ENCODE measurements at places on chromosomes 3 and 15. TPM values are rescaled to one million over a fixed set of nuclear protein-coding genes. Genes with fewer than 3 reads are reported as not detected.

The TM4SF4 gene
- total RNA-seq, result not detected

The NR2F2 gene
- total RNA-seq, result 9.6 TPM

DNA sequence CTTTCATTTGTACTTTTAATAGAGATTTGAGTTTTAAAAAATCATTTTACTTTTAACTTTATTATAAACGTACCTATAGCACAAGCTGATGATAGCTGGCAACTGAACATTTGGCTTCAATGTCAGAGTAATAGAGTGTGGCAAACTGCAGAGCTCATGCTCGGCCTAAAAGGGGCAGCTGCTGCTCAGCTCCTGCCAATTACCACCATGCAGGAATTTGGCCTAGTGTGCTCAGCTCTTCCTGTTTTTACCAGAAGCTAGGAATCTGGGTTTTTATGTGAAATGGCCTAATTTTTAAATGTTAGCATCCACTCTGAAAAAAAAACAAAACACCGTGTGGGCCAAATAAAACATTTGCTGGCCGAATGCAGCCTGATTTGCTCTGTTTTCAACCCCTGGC is 1.8 kb downstream of the IFT122 start:
- peaks cover 26% of the 10 kb centered on the region for H3K36me3 ChIP-seq
- peak overlapping the region; percentile 83 for H3K4me3 ChIP-seq
- H3K27ac ChIP-seq, result peak overlapping the region; percentile 96
- H3K4me1 ChIP-seq, result peaks cover 36% of the 10 kb centered on the region

DNA sequence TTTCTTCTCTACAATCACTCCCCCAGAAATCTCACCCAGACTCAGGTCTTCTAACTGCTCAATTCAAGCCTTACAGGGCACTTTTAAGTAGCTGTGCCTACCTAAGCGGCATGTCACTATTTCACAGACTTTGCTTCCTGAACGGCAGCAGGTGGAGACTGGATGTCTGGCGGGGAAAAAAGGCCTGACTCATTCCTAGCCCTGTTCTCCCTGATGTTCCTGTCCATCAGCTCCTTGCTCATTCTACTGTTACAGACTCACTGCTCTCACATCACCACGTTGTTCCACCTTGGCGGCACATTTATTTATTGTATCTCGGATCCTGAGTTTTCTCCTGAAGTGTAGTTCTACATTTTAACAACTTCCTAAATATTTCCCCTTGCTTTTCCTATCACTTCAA is 52.6 kb upstream of the ATP11B start:
- H3K4me3 ChIP-seq, result no peak overlapping the region
- peaks cover 9% of the 10 kb centered on the region for H3K27me3 ChIP-seq
- no peak overlapping the region for H3K27ac ChIP-seq
- H3K36me3 ChIP-seq, result no peaks in the 10 kb centered on the region

The ANKRD63 gene
- total RNA-seq, result not detected

- H3K4me3 ChIP-seq, result no peak overlapping the region
- H3K4me1 ChIP-seq, result no peaks in the 10 kb centered on the region
- H3K27ac ChIP-seq, result no peak overlapping the region
- DNase-seq, result peak; percentile 70
- no peaks in the 10 kb centered on the region for H3K36me3 ChIP-seq
- peaks cover 25% of the 10 kb centered on the region for H3K27me3 ChIP-seq
These were observed 53.6 kb downstream of the RHCG start for GRCh38 chr15:89442671-89443307.

GRCh38 chr3:3551981-3552380 is 247.2 kb upstream of the LRRN1 start:
- no peak overlapping the region for H3K4me3 ChIP-seq
- H3K27me3 ChIP-seq, result no peaks in the 10 kb centered on the region
- DNase-seq, result no peak
- H3K27ac ChIP-seq, result no peak overlapping the region
- H3K36me3 ChIP-seq, result no peaks in the 10 kb centered on the region

GRCh38 chr15:39542385-39543065 is 38.4 kb upstream of the THBS1 start:
- H3K4me1 ChIP-seq, result no peaks in the 10 kb centered on the region
- H3K4me3 ChIP-seq, result no peak overlapping the region
- H3K36me3 ChIP-seq, result no peaks in the 10 kb centered on the region
- no peak for DNase-seq

DNA sequence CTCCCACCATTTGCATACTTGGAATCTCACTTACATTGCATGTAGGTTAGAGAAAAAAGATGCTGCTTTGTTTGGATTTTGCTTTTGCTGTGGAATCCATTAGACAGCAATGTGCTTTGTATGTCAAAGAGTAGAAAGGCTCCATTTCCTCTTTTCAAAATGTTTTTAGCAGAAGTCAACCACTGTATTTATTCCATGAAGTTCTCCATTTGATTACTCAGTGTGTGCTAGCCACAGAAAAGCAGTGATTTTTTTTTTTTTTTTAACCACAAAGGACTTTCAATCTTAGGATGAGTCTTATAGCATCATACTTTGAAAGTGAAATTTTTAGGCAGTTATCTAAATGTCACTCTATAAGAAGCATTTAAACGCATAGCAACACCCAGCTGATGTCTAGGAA is 285.0 kb upstream of the ADAMTS9 start:
- H3K36me3 ChIP-seq, result no peaks in the 10 kb centered on the region
- no peak for DNase-seq
- peaks cover 14% of the 10 kb centered on the region for H3K4me1 ChIP-seq
- H3K27ac ChIP-seq, result no peak overlapping the region
- no peak overlapping the region for H3K4me3 ChIP-seq

The IMPG2 gene
- 0.26 TPM for total RNA-seq

DNA sequence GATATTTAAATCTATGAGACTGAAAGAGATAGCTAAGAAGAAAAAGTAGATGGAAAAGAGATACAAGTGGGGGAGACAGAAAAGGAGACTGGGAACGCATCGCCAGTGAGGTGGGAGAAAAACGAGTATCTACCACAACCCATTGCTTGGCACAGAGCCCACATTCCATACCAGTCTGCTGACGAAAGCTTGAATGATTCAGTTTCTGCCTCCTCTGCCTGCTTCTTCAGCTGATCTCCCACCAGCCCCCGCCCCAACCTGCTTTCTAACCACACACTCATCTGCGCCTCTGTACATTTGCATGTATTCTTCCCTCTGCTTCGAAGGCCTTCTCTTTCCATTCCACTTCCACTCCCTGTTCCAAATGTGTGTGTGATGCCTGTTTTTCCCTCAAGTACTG is 188.1 kb downstream of the USP13 start:
- H3K27ac ChIP-seq, result no peak overlapping the region
- H3K36me3 ChIP-seq, result peaks cover 4% of the 10 kb centered on the region
- H3K4me1 ChIP-seq, result peaks cover 12% of the 10 kb centered on the region
- H3K27me3 ChIP-seq, result no peaks in the 10 kb centered on the region
- peak; percentile 82 for DNase-seq

- no peaks in the 10 kb centered on the region for H3K27me3 ChIP-seq
- no peak overlapping the region for H3K4me3 ChIP-seq
- H3K4me1 ChIP-seq, result no peaks in the 10 kb centered on the region
- DNase-seq, result no peak
- H3K27ac ChIP-seq, result no peak overlapping the region
- no peaks in the 10 kb centered on the region for H3K36me3 ChIP-seq
These were observed 94.5 kb downstream of the WNT7A start for GRCh38 chr3:13785351-13785750.

GRCh38 chr3:15148614-15149013 is 49.7 kb upstream of the RBSN start:
- H3K4me3 ChIP-seq, result no peak overlapping the region
- H3K27ac ChIP-seq, result no peak overlapping the region
- no peaks in the 10 kb centered on the region for H3K4me1 ChIP-seq
- DNase-seq, result peak; percentile 29
- peaks cover 61% of the 10 kb centered on the region for H3K27me3 ChIP-seq

- no peak for DNase-seq
- H3K4me1 ChIP-seq, result no peaks in the 10 kb centered on the region
- no peak overlapping the region for H3K27ac ChIP-seq
These were observed 5.7 kb downstream of the CHST13 start for GRCh38 chr3:126529585-126530170.

- H3K36me3 ChIP-seq, result peaks cover 6% of the 10 kb centered on the region
- DNase-seq, result peak; percentile 28
- no peaks in the 10 kb centered on the region for H3K27me3 ChIP-seq
- no peak overlapping the region for H3K27ac ChIP-seq
- H3K4me1 ChIP-seq, result no peaks in the 10 kb centered on the region
These were observed 13.2 kb downstream of the LINS1 start for GRCh38 chr15:100588638-100589242.

The CP gene
- not detected for total RNA-seq

The KBTBD8 gene
- 4.3 TPM for total RNA-seq

GRCh38 chr3:129619726-129620162 is 13.3 kb upstream of the PLXND1 start:
- no peak overlapping the region for H3K27ac ChIP-seq
- H3K36me3 ChIP-seq, result peaks cover 6% of the 10 kb centered on the region
- no peak for DNase-seq
- H3K4me1 ChIP-seq, result no peaks in the 10 kb centered on the region
- no peaks in the 10 kb centered on the region for H3K27me3 ChIP-seq

GRCh38 chr3:13587442-13587841 is 38.5 kb downstream of the FBLN2 start:
- H3K36me3 ChIP-seq, result no peaks in the 10 kb centered on the region
- H3K4me1 ChIP-seq, result no peaks in the 10 kb centered on the region
- H3K27me3 ChIP-seq, result no peaks in the 10 kb centered on the region
- no peak overlapping the region for H3K4me3 ChIP-seq
- DNase-seq, result no peak
- H3K27ac ChIP-seq, result no peak overlapping the region

DNA sequence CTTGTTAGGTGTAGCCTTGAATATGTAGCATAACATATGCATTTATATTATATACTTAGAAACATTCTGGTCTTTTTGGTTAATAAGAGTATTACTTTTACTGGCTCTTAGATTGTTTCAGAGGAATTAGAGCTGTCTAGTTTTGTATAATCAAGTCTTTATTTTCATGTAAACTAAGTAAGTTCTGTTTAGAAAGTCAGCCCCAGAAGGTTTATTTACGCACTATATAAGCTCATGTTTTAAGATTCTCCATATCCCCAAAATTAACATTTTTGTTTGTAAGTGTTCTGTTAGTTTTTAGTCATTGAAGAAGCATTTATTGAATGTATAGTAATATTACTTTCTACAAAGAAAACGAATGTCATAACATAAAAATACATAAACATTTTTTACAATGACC is 158.1 kb downstream of the HCN4 start:
- H3K4me3 ChIP-seq, result no peak overlapping the region
- no peaks in the 10 kb centered on the region for H3K27me3 ChIP-seq
- H3K27ac ChIP-seq, result no peak overlapping the region
- H3K36me3 ChIP-seq, result no peaks in the 10 kb centered on the region
- no peaks in the 10 kb centered on the region for H3K4me1 ChIP-seq

DNA sequence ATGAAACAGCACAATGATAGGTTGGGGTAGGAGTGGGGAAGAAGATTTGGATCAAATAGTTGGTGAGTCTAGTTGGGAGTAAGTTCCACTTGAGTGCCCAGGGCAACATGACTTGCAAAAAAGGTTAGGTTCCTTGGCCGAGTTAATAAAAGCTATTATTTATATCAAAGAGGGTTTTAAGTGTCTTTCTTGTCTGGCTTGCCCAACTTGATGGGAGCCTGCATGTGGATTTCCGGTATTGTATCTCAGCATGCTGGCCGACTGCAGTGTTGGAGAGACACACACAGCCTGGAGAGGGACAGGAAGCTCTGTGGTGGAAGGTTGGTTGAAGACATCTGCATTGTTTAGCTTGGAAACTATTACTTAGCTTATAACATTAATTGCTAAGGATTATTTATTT is 449.5 kb upstream of the TBL1XR1 start:
- H3K4me1 ChIP-seq, result peaks cover under 1% of the 10 kb centered on the region
- H3K36me3 ChIP-seq, result no peaks in the 10 kb centered on the region
- DNase-seq, result no peak
- no peak overlapping the region for H3K27ac ChIP-seq

DNA sequence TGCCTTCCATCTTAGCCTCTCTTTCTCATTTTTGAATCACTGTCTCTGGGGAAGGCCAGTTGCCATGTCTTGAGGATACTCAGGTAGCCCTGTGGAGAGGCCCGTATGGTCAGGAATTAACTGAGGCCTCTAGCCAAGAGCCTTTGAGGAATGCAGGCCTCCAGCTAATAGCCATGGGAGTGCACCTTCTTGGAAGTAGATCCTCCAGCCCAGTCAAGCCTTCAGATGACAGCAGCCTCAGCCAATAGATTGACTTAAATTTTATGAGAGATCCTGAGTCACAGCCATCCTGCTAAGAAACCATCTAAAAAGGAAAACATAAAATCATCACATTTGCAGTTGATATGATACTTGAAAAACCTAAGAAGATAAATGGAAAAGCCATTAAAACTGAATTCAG is 112.5 kb upstream of the BNIP2 start:
- no peak overlapping the region for H3K4me3 ChIP-seq
- H3K27ac ChIP-seq, result no peak overlapping the region
- DNase-seq, result no peak
- no peaks in the 10 kb centered on the region for H3K27me3 ChIP-seq
- peaks cover 19% of the 10 kb centered on the region for H3K4me1 ChIP-seq

GRCh38 chr3:128858167-128858566 is 21.3 kb upstream of the ACAD9 start:
- no peaks in the 10 kb centered on the region for H3K4me1 ChIP-seq
- H3K27me3 ChIP-seq, result no peaks in the 10 kb centered on the region
- no peak overlapping the region for H3K4me3 ChIP-seq
- H3K27ac ChIP-seq, result no peak overlapping the region
- H3K36me3 ChIP-seq, result peaks cover 6% of the 10 kb centered on the region
- no peak for DNase-seq

The SLC51A gene
- total RNA-seq, result not detected

GRCh38 chr3:156522673-156523072 is 32.2 kb downstream of the SSR3 start:
- H3K27me3 ChIP-seq, result peaks cover 21% of the 10 kb centered on the region
- no peak overlapping the region for H3K4me3 ChIP-seq
- DNase-seq, result no peak
- no peaks in the 10 kb centered on the region for H3K36me3 ChIP-seq
- no peaks in the 10 kb centered on the region for H3K4me1 ChIP-seq
- no peak overlapping the region for H3K27ac ChIP-seq

- H3K4me3 ChIP-seq, result no peak overlapping the region
- peaks cover 4% of the 10 kb centered on the region for H3K36me3 ChIP-seq
- no peaks in the 10 kb centered on the region for H3K27me3 ChIP-seq
- peaks cover 11% of the 10 kb centered on the region for H3K4me1 ChIP-seq
These were observed 1149.1 kb downstream of the SI start for GRCh38 chr3:163929069-163929652.

DNA sequence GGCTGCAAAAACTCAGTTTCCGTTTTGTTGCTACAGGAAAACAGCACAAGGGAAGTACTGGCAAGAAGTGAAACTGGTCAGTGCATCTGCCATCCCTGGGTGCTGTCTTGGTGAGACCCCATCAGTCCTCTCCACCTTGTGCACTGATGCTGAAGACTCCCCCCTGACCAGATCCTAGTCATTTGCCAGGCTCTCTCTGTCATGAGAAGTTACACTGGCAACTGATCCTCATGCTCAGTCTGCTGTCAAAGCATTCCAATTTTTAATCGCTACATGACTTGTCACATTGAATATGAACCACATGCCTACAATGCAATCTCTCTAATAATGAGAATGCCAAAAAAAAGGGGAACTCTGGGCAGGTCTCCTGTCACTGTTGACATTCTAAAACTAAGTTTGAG is 296.5 kb downstream of the ZIC1 start:
- H3K4me1 ChIP-seq, result no peaks in the 10 kb centered on the region
- no peak overlapping the region for H3K27ac ChIP-seq
- DNase-seq, result no peak

All from MCF 10A (cell line).